ENCODE measurements at places on chromosomes 7 and 10.

DNA sequence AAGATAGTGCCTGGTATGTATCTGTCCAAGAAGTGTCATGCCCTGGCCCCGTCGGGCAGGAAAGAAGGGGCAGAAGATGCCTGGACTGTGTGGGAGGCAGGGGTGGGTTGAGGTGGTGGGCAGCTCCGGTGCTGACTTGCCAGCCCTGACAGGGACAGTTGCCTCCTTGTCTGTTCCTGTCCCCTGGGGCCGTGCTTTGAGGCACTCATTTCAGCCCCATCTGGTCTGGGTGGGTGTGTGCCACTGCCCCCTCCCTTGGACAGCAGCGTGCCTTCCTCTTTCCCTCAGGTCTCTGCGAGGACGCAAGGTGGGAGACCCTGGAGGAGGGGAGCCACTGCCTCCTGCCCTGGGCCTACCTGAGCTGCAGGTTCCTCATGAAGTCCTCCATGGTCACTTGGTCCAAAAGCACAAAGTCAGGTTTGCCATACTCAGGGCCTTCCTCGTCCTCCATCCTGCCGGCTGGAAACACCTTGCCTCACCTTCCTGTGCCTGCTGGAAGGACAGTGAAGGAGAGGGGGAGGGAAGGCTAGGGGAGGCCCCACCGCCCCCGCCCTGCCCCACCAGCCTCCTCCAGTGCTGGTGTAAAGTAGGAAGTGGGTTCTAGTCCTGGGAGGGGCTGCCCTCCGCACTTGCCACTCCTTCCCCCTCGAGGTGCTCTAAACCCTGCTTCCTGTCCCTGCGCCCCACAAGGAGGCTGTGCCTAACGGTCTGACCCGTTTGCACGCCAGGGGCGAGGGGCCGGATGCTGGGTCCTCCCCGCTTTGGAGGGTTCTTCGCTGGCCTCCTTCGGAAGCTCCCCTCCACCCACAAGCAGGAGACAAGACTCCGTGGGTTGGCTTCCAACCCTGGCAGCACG, at the start of gene MYO1G:
Gene MYO1G (minus strand): TSS at position 505 of the 856 bp plus-strand sequence. CDS start 54 bp downstream, at position 451.
- DNase-seq, result no peak

- DNase-seq, result no peak
Observed at GRCh38 chr7:92092210-92092609, 42.1 kb downstream of the CYP51A1 start.

- DNase-seq, result no peak
Observed at GRCh38 chr7:48537561-48537960, 366.3 kb downstream of the ABCA13 start.

- peak; percentile 82 for DNase-seq
Observed at GRCh38 chr10:97196223-97197029, 10.7 kb upstream of the SLIT1 start.

GRCh38 chr7:89200758-89201157, 405.2 kb upstream of the TEX47 start:
- no peak for DNase-seq

GRCh38 chr7:38806912-38807311, 102.1 kb downstream of the VPS41 start:
- no peak for DNase-seq

DNA sequence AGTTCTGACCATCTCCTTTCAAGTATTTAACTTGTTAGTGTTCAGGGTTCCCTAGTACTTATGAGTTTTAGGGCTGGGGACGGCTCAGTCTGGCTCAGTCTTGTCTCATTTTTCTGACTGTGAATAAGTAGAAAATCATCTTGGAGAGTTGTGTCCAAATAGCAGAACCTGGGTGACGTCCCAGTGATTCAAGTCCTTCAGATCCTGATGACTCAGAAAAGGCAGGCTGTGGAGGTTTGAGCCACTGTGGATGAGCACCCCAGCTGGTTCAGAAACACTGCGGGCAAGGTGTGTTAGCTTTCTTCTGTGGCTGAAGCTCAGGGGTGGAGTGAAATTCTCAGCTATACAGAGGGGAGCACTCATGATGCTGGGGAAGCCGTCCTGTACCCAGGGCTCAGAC, 154.4 kb upstream of the NPY start:
- DNase-seq, result no peak

DNA sequence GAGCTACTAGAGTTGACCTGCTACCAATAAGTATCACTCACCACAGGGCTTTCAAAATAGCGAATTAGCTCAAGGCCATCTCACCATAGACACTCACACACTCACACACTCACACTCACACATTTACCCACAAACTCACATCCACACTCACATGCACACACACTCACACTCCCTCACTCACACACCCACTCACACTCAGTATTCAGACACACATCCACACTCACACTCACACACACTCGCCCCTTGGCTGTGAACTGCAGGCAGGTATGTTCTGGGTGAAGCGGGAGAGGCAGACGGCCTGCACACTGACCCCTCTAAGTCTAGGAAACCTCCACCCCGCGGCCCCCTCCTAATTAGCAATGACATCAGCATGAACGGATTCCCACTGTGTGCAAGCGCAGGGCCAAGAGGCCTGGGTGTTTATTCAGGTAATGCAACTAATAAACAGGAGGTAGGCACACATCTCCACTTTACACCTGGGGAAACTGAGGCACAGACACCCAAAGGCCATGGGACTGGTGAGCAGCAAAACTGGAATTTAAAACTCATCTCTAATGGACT, 94.6 kb downstream of the ADARB2 start:
- DNase-seq, result no peak

DNA sequence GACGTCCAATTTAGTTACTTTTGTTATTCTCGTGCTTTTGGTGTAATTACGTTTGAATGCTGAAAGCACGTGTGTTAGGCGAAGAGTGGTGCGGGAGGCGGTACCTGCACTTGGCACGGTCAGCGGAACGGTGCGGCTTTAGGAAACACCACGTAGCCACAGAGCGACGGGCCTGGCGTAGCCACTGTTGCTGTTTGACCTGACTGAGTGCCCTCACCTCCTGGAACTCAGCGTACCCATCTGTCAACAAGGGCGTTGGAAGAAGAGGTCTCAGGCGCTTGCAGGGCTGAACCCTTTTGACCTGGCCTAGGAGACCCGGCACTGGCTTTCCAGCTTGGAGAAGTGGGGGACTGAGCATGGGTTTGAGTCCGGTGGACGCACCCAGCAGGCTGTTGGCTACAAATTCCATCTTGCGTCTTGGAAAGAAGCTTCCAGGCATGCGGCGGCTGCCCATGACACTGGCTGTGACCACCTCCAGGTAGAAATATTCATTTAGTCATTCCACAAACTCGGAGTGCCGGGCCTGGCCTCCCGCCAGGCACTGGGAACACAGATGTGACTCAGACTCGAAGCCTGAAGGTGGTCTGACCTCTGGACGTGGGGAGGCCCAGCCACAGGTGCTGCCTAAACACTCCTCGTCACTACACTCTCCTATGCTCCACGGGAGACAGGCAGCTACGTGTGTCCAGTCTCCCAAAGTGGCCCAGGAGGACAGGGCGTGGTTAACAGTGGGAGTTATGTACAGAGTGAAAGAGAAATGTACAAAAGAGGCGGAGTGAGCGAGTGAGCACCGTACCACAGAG, 22.2 kb downstream of the FAM20C start:
- DNase-seq, result no peak

- DNase-seq, result no peak
Observed at GRCh38 chr10:132063432-132063831, 2.3 kb upstream of the JAKMIP3 start.

- DNase-seq, result no peak
Observed at GRCh38 chr7:111525100-111525499, 37.2 kb downstream of the IMMP2L start.

GRCh38 chr10:98673171-98673782, 226.5 kb upstream of the HPS1 start:
- no peak for DNase-seq

GRCh38 chr10:11823122-11823988, at the start of gene PROSER2:
TSS of gene PROSER2 (plus strand) at chr10:11823356. CDS start at chr10:11852078, 28,722 bp downstream.
- DNase-seq, result peak; percentile 73

GRCh38 chr7:37027557-37028341, 303.5 kb upstream of the AOAH start:
- DNase-seq, result no peak

- no peak for DNase-seq
Observed at GRCh38 chr10:90969947-90970673, 49.2 kb upstream of the ANKRD1 start.

DNA sequence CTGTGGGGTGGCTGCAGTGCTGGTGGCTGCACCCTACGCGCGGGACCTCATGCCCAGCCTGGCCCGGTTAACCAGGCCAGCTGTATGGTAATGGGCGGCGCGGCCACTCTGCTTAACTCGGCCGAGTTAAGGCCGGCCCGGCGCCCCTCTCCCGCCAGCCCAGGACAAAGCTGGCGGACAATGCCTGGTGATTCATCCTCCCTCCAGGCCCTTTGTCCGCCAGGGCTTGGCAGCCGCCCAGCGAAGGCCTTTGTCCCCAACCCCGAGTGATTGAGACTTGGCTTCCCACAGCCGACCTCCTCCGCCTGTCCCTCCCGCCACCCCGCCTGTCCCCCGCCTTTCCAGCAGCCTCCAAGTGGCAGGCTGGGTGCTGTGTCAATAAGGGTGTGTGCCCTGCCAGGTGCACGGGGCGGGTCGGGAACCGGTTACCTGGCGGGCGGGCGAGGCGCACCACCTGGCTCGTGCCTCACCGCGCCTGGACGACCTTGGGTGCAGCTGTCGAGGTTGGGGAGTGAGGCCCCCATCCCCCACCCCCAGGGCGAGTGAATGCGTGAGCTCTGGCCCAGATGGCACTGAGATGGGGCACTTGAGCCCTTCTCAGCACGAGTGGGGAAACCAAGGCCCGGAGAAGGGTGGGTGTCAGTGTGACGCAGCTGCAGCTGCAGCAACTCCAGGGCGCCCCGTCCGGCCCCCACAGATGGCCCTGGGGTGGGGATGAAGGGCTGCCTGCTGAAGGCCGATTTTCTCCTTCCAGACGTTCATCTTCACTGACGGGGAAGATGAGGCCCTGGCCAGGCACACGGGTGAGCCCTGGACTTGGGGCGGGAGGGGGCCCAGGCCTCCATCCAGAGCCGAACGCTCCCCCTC, 4.6 kb downstream of the LFNG start:
- DNase-seq, result no peak

DNA sequence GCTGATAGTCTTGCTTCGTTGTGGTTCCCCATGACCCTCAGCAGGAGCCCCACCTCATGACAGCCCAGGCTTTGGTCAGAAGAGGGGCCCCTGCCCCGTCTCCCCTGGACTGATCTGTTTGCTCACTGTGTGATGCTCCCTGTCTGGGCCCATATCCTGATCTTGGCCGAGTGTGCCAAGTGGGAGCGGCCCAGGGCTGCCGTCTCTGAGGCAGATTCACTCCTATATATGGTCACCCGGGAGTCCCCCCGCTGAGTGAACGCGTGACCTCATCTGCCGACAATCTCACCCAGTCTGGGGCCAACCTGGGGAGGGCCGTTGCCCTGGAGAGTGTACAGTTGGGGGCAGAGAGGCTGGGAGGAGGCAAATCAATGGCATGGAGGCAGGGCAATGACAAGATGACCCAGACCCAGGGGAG, 34.5 kb downstream of the PPIF start:
- DNase-seq, result no peak

DNA sequence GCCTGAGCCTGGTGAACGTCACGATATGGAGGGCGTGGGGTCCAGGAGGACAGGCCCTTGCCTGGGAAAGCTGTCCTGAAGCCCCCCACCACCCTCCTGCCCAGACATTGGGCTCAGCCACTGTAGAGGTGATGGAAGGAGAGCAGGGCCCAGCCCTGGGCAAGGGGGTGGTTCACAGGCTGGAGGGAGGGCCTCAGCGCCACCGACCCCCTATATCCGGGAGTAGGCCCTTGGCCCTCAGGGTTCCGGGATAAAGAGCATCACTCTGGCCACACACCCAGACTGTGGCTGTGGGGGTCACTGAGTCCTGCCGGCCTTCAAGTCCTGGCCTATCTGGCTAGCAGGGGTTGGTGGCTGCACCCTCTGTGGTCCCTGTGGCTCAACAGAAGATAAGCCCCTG, 55.3 kb upstream of the GTF2IRD1 start:
- no peak for DNase-seq

GRCh38 chr7:51300762-51301674, 15.6 kb downstream of the COBL start:
- no peak for DNase-seq

GRCh38 chr10:69065406-69066361, 22.2 kb upstream of the SRGN start:
- no peak for DNase-seq
